ENCODE measurements at places on chromosomes 7 and 10.

DNA sequence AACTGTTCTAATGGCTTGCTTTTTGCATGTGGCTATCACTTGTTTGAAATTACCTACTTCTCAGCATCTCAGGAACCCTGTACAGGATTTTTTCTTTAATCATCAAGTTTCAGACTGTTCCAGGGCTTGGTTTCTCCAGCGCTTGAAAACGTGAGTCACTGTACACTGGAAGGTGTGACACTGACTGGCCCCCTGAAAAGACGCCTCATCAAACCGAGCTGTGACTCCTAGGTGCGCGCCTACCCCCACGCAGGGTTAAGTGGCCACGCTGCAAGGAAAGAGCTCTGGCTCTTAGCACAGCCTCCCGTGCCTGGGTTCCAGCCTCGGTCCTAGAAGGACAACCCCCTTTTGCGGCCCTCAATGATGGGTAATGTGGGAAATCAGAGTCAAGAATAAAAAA lies 81.0 kb downstream of the EBF3 start:
- DNase-seq = no peak

GRCh38 chr10:111836064-111836463 lies 347.5 kb downstream of the GPAM start:
- no peak for DNase-seq

- no peak for DNase-seq
Observed at GRCh38 chr7:144390481-144390880, 13.0 kb downstream of the NOBOX start.

DNA sequence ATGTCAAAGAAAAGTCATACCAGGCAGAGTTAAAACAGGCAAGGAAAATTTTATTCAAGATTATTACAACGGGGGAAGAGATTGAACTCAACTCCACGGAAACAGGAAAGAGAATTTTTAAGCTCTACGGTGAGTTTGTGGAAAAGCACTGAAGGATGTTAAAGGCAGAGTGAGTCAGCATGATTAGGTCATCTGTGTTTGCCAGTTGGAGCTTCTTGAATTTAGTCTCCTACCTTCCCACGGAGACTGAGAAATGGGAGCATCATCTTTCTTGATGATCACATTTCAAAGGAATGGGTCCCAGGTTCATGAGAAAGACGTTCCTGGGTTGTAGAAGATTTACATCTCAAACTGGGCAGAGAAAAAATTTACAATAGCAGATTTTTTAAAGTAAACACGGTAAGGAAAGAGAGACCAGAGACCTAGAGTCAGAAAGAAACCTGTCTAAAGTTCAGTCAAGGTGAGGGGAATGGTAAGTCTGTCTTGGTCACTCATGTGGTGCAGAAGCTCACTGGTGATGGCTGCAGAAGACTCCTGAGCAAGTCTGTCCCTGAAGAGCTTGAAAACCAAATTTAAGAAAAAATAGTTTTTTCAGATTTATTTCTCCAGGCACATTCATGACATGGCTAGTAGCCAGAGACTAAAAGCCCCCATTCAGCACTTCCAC lies 516.9 kb upstream of the LRRN3 start:
- DNase-seq = no peak

GRCh38 chr10:65719790-65720189 lies 1206.0 kb upstream of the LRRTM3 start:
- DNase-seq = no peak

- no peak for DNase-seq
Observed at GRCh38 chr7:31982962-31983361, 87.2 kb downstream of the PDE1C start.

DNA sequence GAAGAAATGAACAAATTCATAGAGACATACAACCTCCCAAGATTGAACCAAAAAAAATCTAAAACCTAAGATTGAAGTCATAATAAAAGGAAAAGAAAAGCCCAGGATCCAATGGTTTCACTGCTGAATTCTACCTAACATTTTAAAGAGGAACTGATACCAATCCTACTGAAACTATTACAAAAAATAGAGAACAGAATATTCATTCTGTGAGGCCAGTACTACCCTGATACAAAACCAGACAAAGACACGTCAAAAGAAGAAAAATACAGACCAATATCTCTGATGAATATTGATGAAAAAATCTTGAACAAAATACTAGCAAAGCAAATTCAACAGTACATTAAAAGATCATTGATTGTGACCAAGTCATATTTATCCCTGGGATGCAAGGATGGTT lies 128.5 kb upstream of the STEAP1 start:
- no peak for DNase-seq

- DNase-seq = no peak
Observed at GRCh38 chr10:94549221-94549620, 3.6 kb downstream of the HELLS start.

DNA sequence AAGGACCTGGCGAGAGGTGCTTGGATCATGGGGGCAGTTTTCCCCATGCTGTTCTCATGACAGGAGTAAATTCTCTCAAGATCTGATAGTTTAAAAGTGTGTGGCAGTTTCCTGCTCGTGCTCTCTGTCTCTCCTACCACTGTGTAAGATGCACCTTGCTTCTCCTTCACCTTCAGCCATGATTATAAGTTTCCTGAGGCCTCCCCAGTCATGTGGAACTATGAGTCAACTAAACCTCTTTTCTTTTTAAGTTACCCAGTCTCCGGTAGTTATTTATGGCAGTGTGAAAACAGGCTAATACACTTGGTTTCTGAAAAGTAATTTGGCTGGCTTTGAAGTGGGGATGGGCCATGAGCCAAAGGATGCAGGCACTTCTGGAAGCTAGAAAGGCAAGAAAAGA lies 268.0 kb upstream of the KAT6B start:
- DNase-seq = no peak

All from activated CD8-positive, alpha-beta memory T cell treated with anti-CD3 and anti-CD28 coated beads for 1 hour (primary cell).